AG04449 (cell line): ENCODE measurements at places on chromosomes 1 and 21.

- no peak for DNase-seq
Observed at GRCh38 chr1:65948609-65949229, 156.0 kb downstream of the PDE4B start.

GRCh38 chr21:26795866-26796329 lies 49.3 kb downstream of the ADAMTS1 start:
- DNase-seq = peak; percentile 97

- DNase-seq = no peak
Observed at GRCh38 chr1:151802372-151802771, 2.8 kb downstream of the LINGO4 start.

DNA sequence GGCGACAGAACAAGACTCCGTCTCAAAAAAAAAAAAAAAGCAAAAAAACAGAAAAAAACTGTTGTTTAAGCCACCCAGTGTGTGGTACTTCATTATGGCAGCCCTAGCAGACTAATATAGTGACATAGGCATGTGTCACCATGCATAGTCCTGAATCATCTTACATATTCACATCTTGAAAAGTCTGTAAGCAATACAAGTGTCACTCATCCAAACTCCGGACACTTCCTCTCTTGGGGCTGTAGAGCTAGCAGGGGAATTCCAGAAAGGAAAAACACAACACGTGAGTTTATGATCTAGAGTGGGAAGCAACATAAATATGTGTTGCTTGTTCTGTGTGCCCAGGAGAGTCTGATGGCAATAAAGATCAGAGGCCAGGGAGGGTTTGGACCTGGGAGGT lies 81.6 kb upstream of the KCNE2 start:
- no peak for DNase-seq

GRCh38 chr1:214470132-214470531 lies 81.3 kb downstream of the PTPN14 start:
- no peak for DNase-seq

DNA sequence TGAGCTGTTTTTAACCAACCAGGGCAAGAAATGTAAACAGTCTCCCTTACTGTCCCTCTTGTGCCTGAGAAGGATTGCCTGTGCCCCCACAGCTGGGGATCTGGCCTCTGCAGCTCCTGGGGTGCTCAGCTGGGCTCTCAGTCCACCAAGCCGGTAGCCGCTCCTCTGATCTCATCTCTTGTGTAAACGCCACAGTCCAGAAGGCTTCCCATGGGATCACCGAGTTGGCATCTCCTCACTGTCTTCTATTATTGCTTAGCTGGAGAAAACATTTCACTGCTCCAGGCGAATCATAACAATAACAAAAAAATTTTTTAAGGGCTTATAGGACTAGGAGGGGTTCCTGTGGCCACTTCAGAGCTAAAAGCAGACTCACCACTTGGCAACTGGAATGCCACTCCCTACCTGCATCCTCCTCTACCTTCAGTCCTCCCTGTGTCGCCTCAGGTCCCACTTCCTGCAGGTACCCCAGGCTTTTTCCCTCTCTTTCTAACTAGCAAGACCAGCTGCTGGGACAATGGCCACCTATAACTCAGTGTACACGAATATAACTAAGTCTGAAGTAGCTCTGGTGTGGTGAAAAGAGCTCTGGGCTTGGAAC lies 75.8 kb downstream of the ATP1A1 start:
- no peak for DNase-seq

GRCh38 chr1:20072771-20073170 lies 2.8 kb downstream of the PLA2G5 start:
- DNase-seq = no peak

- no peak for DNase-seq
Observed at GRCh38 chr1:65719391-65719790, 73.3 kb upstream of the PDE4B start.

DNA sequence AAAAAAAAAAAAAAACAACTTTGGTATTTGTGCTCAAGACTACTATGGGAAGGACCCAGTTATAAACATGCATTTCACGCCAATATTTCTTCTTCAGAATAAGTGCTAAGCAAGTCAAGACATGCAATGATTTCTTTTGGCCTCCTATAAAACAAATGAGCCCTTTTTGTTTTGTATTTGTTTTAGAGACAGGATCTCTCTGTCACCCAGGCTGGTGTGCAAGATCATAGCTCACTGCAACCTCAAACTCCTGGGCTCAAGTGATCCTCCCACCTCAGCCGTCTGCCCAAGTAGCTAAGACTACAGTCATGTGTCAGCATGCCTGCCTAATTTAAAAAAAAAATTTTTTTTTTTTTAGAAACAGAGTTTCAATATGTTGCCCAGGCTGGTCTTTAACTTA lies 348.7 kb downstream of the PCP4 start:
- DNase-seq = no peak

GRCh38 chr1:21251773-21252471 lies 38.3 kb downstream of the ECE1 start:
- DNase-seq = peak; percentile 61

DNA sequence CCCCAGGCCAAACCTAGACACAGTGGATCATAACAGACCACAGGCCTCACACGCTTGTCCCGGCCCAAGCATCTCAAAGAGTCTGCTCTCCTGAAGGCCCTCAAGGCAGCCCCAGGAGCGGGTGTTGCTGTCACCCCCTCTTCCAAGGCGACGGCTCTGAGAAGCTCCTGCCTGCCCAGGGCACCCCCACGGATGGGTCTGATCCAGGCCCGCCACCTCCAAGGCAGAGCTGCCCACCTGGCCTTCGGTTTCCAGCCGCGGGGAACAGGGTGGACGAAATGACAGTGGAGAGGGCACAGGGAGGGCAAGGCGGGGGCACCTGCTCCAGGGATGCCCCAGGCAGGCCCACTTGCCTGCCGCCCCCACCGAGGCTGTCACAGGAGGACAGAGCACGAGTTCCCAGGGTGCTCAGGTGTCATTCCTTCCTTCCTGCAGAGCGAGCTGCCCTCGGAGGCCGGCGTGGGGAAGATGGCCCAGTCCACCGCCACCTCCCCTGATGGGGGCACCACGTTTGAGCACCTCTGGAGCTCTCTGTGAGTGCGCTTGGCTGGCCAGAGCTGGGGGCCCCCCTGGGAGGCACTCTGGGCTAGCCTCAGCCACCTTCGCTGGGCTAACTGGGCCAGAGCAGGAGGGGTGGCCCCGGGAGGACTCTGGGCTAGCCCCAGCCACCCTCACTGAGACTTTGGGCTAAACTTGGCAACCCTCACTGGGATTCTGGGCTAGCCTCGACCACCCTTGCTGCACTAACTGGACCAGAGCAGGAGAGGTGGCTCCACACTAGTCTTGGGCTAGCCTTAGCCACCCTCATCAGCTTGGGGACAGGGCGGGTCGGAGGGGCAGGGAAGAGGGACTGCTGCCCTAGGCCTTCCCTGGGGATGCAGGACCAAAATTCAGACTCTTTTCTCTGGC lies 29.8 kb downstream of the TP73 start:
- no peak for DNase-seq

- peak; percentile 55 for DNase-seq
Observed at GRCh38 chr1:20494609-20495311, 8.8 kb upstream of the CAMK2N1 start.

DNA sequence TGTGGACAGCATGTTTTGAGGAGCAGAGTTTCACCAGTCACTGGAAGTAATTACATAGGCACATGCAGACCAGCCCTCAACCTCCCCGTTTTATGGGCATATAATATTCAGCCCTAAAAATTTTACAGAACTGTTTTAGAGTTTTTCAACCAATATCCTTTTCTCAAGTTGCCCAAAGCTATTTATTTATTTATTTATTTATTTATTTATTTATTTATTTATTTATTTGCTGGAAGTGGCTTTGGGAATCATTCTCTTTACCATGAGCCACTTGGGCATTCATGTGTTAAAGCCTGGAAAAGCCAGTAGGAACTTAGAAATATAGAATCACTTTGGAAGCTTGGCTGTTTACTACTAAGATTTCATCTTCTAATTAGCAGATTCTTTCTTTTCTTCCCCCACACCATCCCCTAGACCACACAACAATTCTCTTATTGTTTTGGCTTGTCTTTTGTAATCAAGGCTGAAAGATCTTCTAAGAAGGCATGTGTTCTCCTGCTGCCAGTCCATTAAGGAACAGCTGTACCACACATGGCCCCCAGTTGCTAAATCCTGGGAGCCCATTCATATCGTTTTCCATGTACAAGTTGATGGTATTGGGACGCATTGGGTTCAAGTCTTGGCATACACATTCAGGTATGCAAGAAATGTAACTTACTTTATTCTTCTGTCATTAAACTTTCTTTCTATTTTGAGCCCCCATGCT lies 220.0 kb downstream of the PAPPA2 start:
- no peak for DNase-seq

GRCh38 chr1:227828786-227829185 lies 13.3 kb downstream of the PRSS38 start:
- DNase-seq = no peak

DNA sequence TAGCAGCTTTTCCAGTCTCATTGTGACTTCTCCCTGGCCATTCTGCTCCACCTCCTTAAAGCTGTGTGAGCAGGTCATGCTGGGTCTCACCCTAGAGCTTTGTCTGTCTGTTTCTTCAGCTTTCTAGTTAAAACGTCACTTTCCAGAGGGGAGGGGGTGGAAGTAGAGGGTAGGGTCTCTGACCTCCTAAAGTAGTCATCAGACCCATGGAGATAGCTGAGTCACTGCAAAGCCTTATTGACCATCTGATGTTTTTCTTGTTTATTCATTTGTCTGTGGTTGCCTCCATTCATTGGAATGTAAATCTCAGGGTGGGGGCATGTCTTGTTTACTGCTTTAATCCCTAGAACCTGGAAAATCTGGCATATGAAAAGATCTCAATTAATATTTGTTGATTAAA lies 52.7 kb downstream of the ELF3 start:
- no peak for DNase-seq

- DNase-seq = no peak
Observed at GRCh38 chr1:243343970-243344937, 88.4 kb downstream of the SDCCAG8 start.

GRCh38 chr1:235782601-235783000 lies 84.1 kb downstream of the LYST start:
- no peak for DNase-seq
